ENCODE measurements at places on chromosomes 6 and 20.

- no peak for DNase-seq
Observed at GRCh38 chr6:157621406-157621805, 201.6 kb upstream of the SNX9 start.

DNA sequence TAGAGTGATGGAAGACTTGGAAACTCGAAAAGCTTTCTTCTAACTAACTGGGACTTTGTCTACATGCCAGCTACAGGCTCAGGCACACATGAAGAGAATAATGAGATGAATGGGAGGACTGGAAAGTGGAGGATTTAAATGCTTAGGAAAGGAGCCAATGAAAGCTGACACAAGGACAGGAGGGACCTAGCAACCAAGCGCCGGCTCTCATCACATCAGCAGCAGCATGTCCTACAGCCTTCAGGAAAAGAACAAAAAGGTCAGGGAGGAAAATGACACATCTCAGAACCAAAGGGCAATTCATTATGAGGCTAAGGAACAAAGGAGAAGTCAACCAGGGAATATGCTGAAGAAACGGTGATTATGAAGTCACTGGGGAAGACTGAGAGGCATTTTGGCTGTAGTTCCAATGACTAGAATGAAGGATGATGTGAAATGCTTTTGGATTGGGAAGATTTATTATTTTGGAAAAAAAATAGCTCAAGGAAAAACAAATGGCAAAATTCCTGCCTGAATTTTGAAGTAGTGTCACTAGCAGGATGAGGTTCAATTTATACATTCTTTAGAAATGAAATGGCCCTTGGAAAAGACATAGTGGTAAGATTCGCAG is 5.7 kb downstream of the BACH2 start:
- no peak for DNase-seq

DNA sequence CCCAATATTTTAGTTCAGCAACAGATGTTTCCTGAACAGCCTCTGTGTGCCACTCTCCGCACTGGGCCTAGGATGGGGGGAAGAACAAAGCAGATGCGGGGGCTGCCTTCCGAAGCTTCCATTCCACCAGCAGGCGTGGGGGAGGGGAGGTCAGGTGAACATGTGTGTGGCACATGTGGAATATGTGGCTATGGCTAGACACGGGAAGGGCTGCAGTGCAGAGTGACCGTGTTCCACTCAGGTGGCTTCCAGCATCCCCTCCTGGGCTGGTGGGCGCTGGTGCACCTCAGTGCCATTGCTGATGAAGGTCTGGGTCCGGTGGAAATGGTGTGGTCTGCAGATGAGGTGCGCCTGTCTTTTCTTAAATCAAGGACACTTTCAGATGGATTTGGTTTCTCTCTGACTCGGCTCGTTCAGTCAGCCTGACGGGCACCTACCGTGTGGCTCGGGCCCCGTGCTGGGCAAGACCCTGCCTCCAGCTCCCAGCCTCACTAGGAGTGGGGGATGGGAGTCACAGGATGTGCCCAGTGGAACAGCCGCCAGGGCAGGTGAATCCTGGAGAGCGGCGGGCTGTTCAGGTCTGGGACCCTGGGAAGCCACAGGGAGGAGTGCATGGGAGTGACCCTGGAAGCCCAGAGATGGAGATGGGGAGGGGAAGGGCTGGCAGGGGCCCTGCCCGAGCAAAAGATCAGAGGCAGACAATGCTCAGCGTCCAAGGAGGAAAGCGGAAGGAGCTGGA is 111.0 kb downstream of the SYCP2 start:
- DNase-seq = no peak

GRCh38 chr6:151029970-151030369 is 164.5 kb downstream of the MTHFD1L start:
- DNase-seq = no peak

DNA sequence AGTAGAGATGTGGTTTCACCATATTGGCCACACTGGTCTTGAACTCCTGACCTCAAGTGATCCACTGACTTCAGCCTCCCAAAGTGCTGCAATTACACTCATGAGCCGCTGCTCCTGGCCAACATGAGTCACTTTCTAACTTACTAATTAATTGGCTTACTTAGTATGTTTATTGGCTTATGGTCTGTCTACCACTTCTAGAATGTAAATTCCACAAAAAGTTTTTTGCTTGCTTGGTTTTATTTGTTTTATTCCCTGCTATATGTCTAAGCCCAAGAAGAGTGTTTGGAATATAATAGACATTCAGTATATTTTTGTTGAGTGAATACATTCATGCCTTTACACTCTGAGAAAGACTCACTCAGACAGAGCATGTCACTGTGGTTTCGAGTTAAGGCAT is 86.0 kb downstream of the SAMD3 start:
- peak; percentile 13 for DNase-seq

DNA sequence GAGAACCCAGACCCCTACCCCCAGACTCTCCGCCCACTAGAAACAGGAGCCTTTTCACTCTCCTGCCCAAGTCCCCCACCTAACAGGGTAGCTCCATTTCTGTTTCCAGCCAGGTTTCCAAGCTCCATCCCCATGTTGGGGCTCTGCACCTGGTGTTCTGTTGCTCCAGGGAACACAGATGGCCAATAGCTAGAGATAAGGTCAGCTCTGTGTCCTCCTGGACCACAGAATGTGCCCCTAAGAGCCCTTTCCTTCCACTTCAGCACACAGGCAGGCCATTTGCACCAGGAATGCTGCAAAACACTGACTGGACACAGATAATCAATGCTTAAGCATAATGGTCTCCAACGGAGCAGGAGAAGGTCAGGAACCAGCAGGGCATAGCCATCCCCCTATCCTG is 159.4 kb downstream of the QRSL1 start:
- no peak for DNase-seq

DNA sequence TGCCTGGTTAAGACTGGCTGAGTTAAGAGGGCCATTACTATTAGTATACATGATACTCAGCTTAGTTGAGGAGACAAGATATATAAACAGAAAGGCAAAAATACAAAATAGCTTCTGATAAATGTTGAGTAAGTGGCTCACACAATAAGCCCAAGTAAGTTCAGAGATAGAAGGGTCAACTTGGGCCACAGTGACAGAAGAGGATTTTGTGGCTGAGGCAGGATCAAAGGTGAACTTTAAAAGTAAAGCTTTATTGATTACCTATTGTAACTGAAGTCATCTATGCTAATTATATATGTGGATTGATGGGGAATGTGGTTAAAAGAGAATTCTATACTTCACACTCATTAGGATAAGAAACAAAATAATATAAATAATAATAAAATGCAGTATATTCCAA is 80.8 kb downstream of the PHACTR2 start:
- DNase-seq = no peak

GRCh38 chr6:46327779-46328178 is 157.0 kb upstream of the ENPP5 start:
- DNase-seq = no peak

GRCh38 chr20:38986663-38987062 is 24.5 kb downstream of the DHX35 start:
- DNase-seq = no peak

Data from activated CD4-positive, alpha-beta T cell treated with anti-CD3 and anti-CD28 coated beads for 48 hours (primary cell).